ENCODE measurements at places on chromosomes 3 and 15. TPM values are rescaled to one million over a fixed set of nuclear protein-coding genes. Genes with fewer than 3 reads are reported as not detected.

GRCh38 chr3:19711160-19711782, 222.7 kb downstream of the EFHB start:
- no peaks in the 10 kb centered on the region for H3K27me3 ChIP-seq
- no peak overlapping the region for H3K27ac ChIP-seq
- H3K4me1 ChIP-seq, result no peaks in the 10 kb centered on the region
- no peaks in the 10 kb centered on the region for H3K36me3 ChIP-seq
- H3K4me3 ChIP-seq, result no peak overlapping the region
- no peak for DNase-seq

GRCh38 chr3:54167999-54168398, 45.6 kb downstream of the CACNA2D3 start:
- no peaks in the 10 kb centered on the region for H3K36me3 ChIP-seq
- no peaks in the 10 kb centered on the region for H3K27me3 ChIP-seq
- H3K4me3 ChIP-seq, result no peak overlapping the region
- no peak overlapping the region for H3K27ac ChIP-seq
- H3K4me1 ChIP-seq, result no peaks in the 10 kb centered on the region
- no peak for DNase-seq

- H3K4me1 ChIP-seq, result peaks cover 17% of the 10 kb centered on the region
- H3K27ac ChIP-seq, result peak overlapping the region; percentile 48
- H3K27me3 ChIP-seq, result no peaks in the 10 kb centered on the region
- H3K4me3 ChIP-seq, result no peak overlapping the region
- DNase-seq, result no peak
- H3K36me3 ChIP-seq, result no peaks in the 10 kb centered on the region
These were observed 26.8 kb upstream of the HERC1 start for GRCh38 chr15:63860555-63860954.

DNA sequence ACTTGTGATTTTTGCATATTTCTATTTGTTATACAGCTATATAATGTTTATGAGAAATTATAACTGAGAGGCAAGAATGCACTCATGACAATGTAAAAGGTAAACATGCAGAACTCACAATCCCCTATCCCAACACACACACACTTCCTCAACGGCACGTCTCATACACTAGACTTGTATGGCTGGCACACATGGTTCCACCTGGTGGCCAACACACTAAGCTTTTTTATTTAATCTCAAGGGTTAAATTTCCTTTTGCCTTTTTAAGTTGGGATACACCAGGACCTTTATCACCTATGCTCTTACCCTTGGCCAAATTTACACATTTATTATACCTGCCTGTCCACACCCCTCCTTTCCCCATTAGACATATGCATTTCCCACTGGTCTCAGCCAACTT, 88.6 kb upstream of the PSMD6 start:
- H3K27ac ChIP-seq, result no peak overlapping the region
- H3K4me3 ChIP-seq, result no peak overlapping the region
- H3K36me3 ChIP-seq, result no peaks in the 10 kb centered on the region
- H3K27me3 ChIP-seq, result peaks cover 6% of the 10 kb centered on the region
- DNase-seq, result no peak

GRCh38 chr3:5001805-5002173, 22.6 kb downstream of the BHLHE40 start:
- H3K4me1 ChIP-seq, result peaks cover 70% of the 10 kb centered on the region
- no peaks in the 10 kb centered on the region for H3K36me3 ChIP-seq
- H3K27me3 ChIP-seq, result no peaks in the 10 kb centered on the region
- H3K4me3 ChIP-seq, result no peak overlapping the region

DNA sequence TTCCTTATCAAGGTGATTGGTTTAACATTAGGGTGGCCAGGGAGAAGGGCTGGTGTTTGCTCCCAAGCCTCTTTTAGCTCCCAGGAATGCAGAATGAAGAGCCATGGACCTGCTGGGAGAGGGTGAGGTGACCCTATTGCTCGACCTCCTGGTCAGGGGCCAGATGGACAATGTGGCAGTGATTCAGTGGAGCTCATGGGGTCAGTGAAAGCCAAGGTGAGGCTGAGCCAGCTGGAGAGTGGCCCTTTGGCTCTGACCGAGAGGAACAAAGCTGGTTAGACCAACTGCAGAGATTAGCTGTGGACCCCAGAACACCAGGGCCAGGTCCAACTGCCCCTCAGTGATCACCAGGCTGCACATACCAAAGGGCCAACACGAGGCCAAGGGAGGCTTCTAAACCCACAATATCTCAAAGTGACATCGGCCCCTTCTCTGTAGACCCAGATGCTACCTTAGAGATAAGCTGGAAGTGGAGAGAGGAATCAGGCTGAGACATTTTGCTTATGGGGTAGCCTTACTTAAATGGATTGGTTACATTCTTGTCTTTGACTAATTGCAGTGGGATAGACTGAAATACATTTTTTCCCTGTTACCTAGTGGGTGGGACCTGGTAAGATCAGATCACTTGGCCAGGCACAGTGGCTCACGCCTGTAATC, 15.8 kb upstream of the BTBD1 start:
- no peak overlapping the region for H3K27ac ChIP-seq
- H3K27me3 ChIP-seq, result peaks cover 41% of the 10 kb centered on the region
- no peak for DNase-seq
- H3K4me3 ChIP-seq, result no peak overlapping the region
- peaks cover 11% of the 10 kb centered on the region for H3K4me1 ChIP-seq

DNA sequence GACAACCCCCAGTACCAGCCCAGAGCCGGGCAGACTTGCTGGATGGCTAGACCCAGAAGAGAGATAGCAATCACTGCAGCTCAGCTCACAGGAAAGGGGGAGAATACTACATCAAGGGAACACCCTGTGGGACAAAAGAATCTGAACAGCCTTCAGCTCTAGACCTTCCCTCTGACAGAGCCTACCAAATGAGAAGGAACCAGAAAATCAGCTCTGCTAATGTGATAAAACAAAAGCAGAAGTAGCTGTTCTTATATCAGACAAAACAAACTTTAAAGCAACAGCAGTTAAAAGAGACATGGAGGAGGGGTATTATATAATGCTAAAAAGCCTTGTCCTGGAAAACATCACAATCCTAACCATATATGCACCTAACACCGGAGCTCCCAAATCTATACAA, 283.3 kb downstream of the KLF13 start:
- peaks cover 24% of the 10 kb centered on the region for H3K27me3 ChIP-seq
- H3K36me3 ChIP-seq, result no peaks in the 10 kb centered on the region
- H3K4me1 ChIP-seq, result no peaks in the 10 kb centered on the region
- H3K4me3 ChIP-seq, result no peak overlapping the region

DNA sequence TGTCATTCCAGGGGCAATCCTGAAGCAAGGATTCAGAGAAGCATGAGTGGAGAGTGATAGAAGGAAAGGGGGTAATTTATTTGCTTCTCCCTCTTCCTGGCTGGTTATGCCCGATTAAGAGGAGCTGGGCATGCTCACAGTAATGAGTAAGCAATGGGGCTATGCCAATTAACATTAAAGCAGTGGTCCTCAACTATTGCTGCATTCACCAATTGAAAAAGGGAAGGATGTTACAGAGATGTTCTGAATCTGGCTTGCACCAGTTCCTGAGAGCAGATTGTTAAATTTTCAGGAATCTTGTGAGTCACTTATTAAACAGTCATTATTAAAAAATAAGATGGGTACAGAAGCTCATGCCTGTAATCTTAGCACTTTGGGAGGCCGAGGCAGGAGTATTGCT, 85.9 kb upstream of the ZBTB20 start:
- no peak for DNase-seq
- H3K4me1 ChIP-seq, result no peaks in the 10 kb centered on the region
- no peaks in the 10 kb centered on the region for H3K27me3 ChIP-seq
- no peak overlapping the region for H3K27ac ChIP-seq

- no peak overlapping the region for H3K27ac ChIP-seq
- peaks cover 7% of the 10 kb centered on the region for H3K4me1 ChIP-seq
- peaks cover 11% of the 10 kb centered on the region for H3K27me3 ChIP-seq
- no peak overlapping the region for H3K4me3 ChIP-seq
These were observed 4.1 kb upstream of the HDAC11 start for GRCh38 chr3:13475871-13476590.

DNA sequence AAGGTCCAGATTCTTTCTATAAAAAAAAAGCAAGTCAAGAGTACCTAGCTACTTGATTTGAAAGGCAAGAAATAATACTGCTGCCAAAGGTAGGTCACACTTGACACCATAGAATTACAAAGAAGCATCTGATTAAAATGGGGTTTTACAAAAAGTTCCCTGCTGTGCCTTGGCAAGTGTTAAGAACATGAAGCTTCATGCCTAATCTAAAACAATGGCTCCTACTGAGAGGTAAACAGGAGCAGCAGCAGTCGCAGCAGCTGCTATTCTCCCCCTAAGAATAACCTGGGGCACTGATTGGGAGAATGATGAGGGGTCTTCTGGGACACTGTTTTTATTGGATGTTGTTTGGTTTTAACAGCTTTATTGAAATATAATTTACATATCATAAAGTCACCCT, 14.1 kb downstream of the UBP1 start:
- H3K4me1 ChIP-seq, result peaks cover 37% of the 10 kb centered on the region
- no peak for DNase-seq
- no peak overlapping the region for H3K27ac ChIP-seq
- no peaks in the 10 kb centered on the region for H3K27me3 ChIP-seq
- no peak overlapping the region for H3K4me3 ChIP-seq

GRCh38 chr3:101848326-101848725, 988 bp upstream of the NFKBIZ start:
- H3K27me3 ChIP-seq, result no peaks in the 10 kb centered on the region
- peak overlapping the region; percentile 77 for H3K27ac ChIP-seq
- peak overlapping the region; percentile 98 for H3K4me3 ChIP-seq
- no peak for DNase-seq

LIPH gene
- total RNA-seq, result not detected

DNA sequence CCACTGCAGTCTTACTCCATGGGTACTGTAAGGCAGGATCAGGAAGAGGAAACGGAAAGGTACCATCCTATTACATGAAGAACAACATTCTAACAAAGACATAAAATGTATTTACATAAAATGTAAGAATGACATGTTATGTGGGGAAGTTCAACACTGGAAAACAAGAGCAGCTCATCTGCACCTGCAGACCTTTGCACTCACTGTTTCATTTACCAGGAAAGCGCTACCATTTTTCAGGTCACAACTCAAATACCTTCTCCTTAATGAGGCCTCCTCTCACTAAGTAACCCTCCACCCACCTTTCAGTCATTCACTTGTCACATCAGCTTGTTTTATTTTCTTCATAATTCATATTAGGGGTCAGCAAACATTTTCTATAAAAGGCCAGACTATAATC, 2.6 kb downstream of the TMCC1 start:
- no peaks in the 10 kb centered on the region for H3K36me3 ChIP-seq
- no peak overlapping the region for H3K27ac ChIP-seq
- H3K27me3 ChIP-seq, result no peaks in the 10 kb centered on the region
- no peak overlapping the region for H3K4me3 ChIP-seq
- peaks cover 41% of the 10 kb centered on the region for H3K4me1 ChIP-seq
- no peak for DNase-seq

DNA sequence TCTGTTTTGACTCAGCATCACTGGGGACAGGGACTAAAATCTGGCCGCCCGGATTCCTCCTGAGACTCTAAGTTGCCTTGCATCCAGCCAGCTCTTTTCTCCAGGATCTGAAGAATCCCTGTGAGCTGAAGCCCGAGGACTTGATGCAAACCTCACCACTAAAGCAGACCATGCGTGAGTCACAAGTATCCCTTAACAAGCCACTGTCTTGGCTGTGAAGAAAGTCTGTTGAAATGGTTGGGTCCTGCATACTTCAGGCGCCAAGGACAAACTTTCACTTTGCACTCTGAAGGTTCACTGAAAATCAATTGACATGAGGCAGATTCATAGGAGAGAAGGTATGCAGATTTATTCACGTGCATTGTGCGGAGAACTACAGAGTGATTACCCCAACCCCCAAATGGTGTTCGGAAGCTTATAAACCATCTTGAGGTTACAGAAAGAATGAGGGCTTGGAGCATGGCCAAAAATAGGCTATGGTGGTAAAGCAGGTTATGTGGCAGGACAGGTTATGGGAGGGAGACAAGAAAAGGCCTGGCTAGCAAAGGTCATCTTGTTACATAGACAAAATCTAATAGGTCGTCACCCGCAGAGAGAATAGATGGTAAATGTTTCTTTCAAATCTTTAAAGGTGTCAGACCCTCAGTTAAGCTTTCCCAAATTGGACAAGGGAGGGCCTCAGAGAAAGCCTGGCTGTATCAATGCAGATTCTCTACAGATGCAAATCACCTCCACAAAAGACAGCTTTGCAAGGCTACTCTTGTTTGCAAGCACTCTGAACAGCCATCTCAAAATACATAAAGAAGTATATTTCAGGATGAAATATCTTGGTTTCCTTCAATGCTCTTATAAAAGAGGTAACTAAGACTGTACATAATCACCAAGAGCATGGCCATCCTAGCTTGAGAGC, 126.3 kb upstream of the PLAAT1 start:
- H3K4me3 ChIP-seq, result no peak overlapping the region
- H3K27me3 ChIP-seq, result peaks cover 5% of the 10 kb centered on the region
- H3K36me3 ChIP-seq, result no peaks in the 10 kb centered on the region
- DNase-seq, result no peak
- H3K27ac ChIP-seq, result no peak overlapping the region

MME gene
- not detected for total RNA-seq

PPP1R14D gene
- total RNA-seq, result not detected

GRCh38 chr3:122538956-122539490, 24.3 kb upstream of the KPNA1 start:
- DNase-seq, result no peak
- no peak overlapping the region for H3K27ac ChIP-seq
- H3K36me3 ChIP-seq, result peaks cover 86% of the 10 kb centered on the region

GRCh38 chr3:194164861-194165260, 28.9 kb downstream of the HES1 start:
- no peak overlapping the region for H3K27ac ChIP-seq
- H3K36me3 ChIP-seq, result no peaks in the 10 kb centered on the region
- peaks cover 7% of the 10 kb centered on the region for H3K4me1 ChIP-seq

DNA sequence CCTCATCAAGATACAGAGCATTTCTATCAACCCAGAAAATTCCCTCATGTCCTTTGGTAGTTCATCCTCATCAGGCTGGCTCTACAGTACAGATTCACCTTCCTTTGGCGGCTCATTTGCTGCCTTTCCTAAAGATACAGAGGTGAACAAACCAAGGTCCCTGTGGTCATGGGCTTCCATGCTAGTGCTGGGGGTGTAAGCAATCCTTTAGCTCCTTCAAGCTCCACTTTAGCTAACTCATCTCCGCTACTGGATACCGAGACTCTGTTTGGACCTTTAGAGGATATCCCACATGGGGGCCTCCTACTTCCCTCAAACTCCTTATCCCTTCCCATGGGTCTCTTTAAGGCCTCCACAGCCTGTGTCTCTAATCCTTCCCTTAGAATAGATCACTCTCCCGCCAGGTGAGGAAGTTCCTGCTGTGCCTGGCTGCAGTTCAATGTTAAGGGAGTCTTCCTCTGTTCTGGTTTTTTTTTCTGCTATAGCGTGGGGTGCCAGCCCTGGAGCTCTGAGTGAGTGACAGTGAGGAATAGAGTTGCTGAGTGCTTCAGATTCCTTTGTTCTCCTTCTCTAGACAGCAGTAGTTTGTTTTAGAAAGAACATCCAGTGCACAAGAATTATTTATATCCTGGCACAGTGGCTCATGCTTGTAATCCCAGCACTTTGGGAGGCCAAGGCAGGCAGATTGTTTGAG, 30.7 kb downstream of the CLEC3B start:
- peaks cover 33% of the 10 kb centered on the region for H3K4me1 ChIP-seq
- no peak for DNase-seq
- no peak overlapping the region for H3K27ac ChIP-seq
- no peak overlapping the region for H3K4me3 ChIP-seq
- H3K27me3 ChIP-seq, result peaks cover 3% of the 10 kb centered on the region
